Stimulated activated CD4-positive, alpha-beta T cell treated with anti-CD3 and anti-CD28 coated beads, TNF-alpha, amount 100 ng/mL, for 1 hour (primary cell): ENCODE measurements at places on chromosomes 16 and 17.

DNA sequence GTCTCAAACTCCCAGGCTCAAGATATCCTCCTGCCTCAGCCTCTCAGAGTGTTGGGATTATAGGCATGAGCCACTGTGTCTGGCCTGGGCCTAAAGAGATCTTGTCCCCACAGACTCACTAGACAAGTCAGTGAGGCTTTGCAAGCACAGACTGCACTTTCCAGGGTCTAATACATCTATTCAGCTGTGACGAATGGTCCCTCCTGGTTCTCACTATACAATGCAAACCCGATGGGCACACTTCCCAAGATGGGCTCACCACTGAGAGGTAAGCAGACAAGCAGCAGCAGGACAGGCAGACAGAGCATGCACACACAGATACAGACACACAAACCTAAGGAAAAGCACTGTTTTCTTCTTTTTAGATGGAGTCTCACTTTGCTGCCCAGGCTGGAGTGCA, 8.8 kb downstream of the MBTPS1 start:
- DNase-seq, result no peak

DNA sequence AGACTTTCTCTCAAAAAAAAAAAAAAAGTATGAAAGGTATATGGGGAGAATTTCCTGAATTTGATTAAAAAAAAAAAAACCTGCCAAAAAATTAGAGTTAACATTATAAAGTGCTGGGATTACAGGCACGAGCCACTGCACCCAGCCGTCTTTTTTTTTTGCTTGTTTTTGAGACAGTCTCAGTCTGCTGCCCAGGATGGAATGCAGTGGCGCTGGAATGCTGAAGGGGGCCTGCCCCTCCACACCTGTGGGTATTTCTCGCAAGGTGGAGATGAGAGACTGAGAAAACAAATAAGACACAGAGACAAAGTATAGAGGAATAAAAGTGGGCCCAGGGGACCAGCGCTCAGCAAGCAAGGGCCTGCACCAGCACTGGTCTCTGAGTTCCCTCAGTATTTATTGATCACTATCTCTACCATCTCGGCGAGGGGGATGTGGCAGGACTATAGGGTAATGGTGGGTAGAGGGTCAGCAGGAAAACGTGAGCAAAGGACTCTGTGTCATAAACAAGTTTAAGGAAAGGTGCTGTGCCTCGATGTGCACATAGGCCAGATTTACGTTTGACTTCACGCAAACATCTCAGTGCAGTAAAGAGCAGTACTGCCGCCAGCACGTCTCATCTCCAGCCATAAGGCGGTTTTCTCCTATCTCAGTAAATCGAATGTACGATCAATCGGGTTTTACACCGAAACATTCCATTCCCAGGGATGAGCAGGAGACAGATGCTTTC, 117.2 kb downstream of the GOSR1 start:
- no peak for DNase-seq

DNA sequence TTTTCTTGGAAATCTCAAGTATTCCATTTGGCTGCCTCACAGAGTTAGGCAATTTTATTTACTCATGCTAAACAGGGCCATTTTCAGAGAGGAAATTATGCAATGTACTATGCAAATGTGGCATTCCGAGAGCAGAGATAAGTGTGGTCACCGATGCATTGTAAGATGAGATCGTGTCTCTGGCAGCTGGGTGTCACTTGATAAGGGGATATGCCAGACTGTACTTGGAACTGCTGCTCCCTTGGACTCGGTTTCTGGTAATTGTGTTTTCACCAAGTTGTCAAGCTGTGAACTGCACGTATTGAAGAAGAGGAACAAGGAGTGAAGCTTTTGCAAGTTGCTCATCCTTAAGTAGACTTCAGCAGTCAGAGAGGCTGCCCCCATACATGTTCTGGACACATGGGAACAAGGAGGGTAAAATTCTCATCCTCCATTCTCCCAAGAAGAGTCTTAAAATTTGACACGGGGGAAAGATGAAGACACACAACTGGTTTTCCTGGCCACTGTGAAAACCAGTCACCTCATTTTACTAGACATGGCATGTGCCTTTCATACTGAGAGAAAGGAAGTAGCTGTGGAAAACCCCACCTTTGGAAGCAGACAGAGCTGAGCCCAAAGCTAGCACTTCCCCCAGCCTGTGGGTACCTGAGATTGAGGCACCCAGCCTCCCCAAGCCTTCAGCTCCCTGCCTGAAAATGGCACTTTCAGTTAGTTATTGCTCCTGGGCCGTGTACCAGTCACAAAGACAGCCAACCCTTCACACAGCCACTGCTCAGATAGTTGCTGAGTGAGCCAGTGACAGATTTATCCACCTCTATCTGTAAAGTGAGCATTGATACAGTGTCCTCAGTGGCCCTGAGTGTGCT, 150.7 kb downstream of the SOCS1 start:
- no peak for DNase-seq

DNA sequence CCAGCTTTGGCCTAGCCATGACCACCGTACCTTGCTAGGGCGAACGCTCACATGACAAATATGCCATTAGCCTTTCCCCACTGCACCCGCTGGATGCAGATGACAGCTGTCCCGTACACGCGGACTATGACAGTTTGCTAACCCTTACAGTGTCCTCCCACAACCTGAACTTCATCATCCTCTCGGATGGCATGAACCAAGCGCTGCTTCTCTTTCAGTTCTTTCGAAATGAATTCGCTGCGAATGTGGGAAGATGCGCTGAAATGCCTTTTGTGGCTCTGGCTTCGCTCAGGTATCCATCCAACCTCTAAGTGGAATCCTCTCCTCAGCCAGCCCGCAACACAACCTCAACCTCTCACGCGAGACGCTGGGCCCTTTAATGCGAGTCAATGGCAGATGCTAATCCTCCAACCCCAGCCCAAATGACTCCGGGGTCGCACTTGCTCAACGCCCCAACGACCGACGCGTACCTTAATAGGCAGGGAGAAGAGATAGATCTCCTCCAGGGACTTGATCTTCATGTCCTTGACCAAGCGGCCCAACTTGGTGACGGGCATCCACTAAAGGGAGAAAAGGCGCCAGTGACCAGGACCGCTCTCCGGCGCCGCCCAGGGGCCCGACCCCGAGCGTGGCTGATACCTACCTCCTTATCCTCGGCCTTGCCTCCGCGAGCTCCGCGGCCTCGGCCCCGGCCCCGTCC, 670 bp downstream of the RPS2 start:
- DNase-seq, result peak; percentile 42

GRCh38 chr16:56363781-56364565, 61.4 kb downstream of the AMFR start:
- DNase-seq, result no peak

- DNase-seq, result no peak
These were observed 215.7 kb upstream of the CIBAR2 start for GRCh38 chr16:85327731-85328675.

- no peak for DNase-seq
These were observed 1.4 kb upstream of the ITGB3 start for GRCh38 chr17:47252209-47252608.

- DNase-seq, result no peak
These were observed 584 bp upstream of the STAT5B start for GRCh38 chr17:42276609-42277341.

DNA sequence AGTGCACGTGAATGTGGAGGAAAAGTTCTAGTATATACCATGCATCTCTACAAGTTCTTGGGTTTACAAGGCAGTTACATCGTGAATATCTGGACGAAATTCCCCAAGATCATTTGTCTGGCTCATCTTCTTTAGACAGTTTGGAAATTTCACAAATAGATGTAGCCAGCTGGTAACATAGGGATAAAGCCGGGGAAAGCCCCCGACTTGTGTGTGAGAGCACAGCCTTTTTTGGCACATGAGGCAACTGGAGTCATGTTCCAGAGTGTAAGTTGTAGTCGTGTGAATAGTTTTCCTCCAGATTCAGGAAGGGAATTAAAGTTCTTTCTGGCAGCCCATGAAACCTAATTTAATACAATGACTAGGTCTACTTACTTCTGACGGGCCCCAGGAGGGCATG, 62.3 kb downstream of the MARCHF10 start:
- no peak for DNase-seq

DNA sequence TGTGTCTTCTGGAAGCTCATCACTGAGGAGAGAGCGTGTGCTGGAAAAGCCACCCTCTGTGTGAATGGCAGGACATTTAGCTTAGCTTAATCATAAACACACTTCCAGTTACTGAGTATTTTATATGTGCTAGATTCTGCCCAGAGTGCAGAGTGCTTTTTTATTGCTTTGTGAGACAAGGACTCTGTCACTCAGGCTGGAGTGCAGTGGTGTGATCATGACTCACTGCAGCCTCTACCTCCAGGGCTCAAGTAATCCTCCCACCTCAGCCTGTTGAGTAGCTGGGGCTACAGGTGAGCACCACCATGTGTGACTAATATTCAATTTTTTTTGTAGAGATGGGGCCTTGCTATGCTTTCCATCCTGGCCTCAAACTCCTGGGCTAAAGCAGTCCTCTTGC, 61.4 kb upstream of the IRX3 start:
- no peak for DNase-seq

- no peak for DNase-seq
These were observed 26.9 kb downstream of the IRX5 start for GRCh38 chr16:54957403-54958166.

- DNase-seq, result no peak
These were observed 30.9 kb downstream of the ABCC1 start for GRCh38 chr16:15980329-15980728.

DNA sequence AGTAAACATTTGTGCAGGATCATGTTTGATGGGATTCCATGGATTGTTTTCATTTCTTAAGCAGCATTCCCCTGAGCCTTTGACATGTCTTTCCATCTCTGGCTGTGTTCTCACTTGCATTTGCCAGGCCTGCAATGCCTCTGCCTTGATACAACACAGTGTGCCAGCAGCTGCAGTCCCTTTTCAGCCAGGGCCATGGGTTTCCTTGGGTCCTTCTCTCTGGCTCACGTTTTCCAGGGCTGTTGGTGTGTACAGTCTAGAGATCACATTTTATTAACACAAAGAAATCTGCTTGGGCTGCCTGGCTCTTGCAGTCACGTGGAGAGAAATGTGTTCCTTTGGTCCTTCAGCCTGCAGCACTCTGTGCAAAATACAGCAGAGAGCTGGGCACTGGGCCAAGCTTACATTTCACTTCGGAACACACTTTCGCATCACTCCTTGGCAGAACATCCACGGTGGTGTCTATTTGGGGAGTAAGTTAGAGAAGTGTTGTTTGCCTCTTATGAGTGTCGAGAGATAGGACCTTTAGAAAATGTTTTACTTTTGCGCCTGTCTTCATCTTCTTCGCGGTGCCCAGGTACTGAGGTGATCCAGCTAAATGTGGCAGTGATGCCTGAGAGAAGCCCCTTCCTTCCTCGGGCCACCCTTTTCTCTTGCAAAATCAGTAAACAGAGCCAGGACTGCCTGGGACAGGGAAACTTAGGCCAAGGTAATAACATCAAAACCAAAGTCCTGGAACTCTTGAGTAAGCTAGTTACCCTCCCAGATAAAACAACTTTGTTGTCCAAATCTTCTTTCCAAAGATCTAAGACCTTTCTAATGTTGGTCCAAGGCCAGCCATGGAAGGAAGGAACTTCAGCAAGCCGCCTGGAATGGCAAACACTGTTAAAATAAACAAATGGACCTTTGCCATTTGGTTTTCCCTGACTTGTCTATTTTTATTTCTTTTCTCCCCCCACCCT, 20.9 kb downstream of the HLF start:
- DNase-seq, result no peak

DNA sequence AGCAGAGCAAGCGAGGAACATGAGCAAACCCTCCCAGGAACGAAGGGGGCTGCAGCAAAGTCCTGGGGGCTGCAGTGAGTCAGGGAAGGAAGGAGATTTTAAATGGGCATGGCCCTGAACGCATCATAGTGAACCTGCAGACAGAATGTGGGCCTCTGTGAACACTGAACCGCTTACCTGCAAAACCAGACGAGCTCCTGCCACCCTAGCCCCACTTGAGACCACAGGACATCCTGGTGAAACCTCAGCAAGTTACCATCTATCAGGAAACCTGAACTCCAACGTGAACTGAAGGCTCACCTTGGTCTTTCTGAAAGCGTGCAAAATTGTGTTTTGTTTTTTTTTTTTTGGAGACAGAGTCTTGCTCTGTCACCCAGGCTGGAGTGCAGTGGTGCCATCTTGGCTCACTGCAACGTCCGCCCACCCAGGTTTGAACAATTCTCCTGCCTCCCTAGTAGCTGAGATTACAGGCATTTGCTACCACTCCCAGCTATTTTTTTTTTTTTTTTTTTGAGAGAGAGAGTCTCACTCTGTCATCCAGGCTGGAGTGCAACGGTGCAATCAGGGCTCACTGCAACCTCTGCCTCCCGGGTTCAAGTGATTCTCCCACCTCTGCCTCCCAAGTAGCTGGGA, 30.8 kb downstream of the FANCA start:
- no peak for DNase-seq

DNA sequence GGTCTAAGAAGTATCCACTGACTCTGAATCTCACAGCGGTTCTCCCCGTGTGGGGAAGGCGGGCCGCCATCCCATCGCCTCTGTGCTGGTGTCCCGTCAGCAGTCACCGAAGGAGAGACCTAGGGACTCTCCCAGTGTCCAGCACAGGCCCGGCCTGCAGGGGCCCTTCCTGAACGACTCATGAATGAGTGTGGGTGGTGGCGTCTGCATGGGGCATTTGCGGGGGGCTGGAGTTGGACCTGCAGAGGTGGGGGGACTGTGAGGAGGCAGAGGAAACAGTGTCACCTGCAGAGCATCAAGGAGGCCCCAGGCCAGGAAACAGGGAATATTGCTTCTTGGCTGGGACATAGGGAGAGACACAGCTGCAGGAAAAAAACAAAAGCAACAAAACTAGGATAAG, 10.3 kb downstream of the KCNG4 start:
- no peak for DNase-seq

DNA sequence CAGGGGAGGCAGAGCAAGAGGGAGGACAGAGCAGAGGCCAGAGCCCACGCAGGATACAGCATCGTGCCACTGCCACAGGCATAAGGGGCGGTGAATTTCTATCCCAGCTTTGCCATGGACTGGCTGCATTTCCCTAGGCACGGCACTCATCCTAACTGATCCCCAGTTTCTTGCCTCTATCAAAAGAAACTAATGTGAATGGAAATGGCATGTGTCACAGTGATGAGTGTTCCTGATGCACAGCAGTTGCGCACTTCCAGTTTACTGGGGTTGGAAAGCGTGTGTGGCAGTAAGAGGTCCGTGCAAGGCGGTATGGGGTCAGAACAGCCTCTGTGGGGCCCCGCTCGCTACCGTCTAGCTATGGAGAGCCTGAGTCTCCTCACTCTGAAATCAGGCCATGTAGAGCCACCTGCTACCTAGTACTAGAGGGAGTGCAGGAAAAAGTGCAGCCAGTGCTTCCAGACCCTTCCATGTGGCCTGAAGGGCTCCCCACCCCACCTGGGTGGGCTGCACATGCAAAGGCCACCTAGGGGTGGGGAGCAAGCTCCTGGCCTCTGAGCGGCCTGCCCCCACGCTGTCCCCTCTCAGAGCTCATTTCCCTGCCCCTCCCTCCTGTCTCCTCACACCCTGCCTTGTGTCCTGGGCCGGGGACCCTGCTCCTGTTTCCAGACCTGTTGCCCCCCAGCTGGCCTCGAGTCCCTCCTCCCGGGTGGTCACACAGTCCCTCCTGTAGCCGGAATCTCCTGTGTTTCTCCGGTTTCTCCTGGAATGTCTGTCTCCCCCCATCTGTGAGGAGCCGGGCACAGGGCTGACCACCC, 5.0 kb upstream of the KCNJ18 start:
- no peak for DNase-seq

GRCh38 chr17:2792366-2793169, 3.7 kb upstream of the RAP1GAP2 start:
- DNase-seq, result no peak
